T47D (cell line): ENCODE measurements at places on chromosomes 2 and 18.

- DNase-seq, result no peak
These were observed 109.2 kb upstream of the GPC1 start for GRCh38 chr2:240326246-240326645.

DNA sequence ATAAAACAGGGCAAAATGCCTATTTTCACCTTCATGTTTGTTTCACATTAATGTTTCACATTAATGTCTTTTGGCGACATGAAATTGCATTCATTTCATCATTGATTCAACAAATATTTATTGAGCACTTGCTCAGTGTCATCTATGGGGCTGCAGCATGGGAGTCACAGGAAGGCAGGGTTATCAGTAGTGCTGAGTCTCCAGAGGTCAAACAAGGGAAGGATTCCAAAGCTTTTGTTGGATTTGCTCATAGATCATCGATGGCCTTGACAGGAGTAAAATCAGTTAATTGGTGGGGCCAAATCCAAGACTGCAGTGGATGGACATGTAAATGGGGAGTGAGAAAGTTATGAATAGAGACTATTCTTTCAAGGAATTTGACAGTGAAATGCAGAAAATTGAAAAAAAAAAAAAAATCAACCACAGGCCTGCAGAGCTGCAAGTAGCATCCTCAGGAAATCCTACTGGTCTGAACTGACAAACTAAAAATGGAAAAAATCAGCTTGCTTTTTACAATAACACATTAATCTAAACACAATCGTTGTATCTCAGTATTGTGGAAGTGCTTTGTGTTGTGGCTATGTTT, 1290.8 kb downstream of the DPP10 start:
- DNase-seq, result no peak

GRCh38 chr2:41936771-41937463, 110.9 kb upstream of the PKDCC start:
- DNase-seq, result no peak

DNA sequence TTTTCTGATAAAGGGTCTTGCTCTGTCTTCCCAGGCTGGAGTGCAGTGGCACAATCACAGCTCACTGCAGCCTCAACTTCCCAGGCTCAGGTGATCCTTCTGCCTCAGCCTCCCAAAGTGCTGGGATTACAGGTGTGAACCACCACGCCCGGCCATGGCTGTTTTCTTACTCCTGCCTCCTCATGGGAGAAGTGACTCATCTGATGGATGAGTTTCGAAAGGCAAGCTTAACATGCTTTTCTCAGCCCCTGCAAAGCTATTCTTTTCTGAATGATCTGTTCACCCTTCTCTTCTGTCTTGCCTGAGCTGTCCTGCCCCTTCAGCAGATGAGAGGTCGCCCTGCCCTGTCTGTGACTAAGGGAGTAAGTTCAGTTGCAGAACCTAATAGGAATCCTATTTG, 929 bp upstream of the CREG2 start:
- no peak for DNase-seq

DNA sequence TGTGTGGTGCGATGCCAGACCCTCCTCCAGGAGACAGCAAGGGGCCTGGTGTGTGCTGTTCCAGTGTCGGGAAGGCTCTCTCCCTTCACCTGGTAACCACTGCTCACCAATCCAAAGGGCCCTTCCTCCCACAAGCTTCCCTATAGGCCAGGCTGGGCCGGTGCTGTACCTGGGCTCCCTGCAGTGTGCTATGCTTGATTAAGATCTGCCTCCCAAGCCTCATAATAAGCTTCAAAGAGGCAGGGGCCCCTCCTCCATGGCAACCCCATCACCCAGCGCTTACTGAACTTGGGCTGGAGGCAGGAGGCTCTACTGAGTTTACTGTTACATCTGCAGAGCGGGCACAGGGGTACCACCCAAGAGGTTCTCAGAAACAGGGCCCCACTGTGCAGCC, 4.5 kb upstream of the MAL start:
- peak; percentile 85 for DNase-seq

GRCh38 chr2:200863782-200864175, 679 bp downstream of the CLK1 start:
- no peak for DNase-seq

GRCh38 chr18:54647176-54647575, 56.1 kb downstream of the DYNAP start:
- DNase-seq, result peak; percentile 58

DNA sequence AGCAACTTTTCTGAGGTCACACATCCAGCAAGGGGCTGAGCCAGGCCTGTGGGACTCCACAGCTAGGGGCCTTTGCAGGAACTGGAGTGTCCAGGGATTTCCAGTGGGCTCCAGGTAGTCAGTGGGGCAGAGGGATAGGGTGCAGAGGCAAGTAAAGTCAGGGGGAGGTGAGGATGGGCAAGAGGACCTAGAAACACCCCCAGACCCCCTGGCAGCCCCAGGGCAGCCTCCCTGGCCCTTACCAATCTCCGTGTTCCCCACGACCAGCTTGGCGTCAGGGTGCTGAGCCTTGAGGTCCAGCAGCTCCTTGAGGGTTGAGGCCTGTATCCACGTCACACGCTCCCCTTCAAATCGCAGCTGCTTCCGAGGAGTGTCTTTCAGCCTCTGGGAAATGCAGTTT, 28.4 kb downstream of the XDH start:
- DNase-seq, result no peak
